ENCODE measurements at places on chromosomes 2 and 18.

GRCh38 chr2:29323301-29323700 is 208.1 kb downstream of the CLIP4 start:
- DNase-seq = no peak

GRCh38 chr2:150676747-150677383 is 189.4 kb upstream of the RND3 start:
- DNase-seq = no peak

GRCh38 chr18:79587779-79588635 is 91.6 kb upstream of the CTDP1 start:
- no peak for DNase-seq

GRCh38 chr2:123791684-123792083 is 233.4 kb upstream of the CNTNAP5 start:
- no peak for DNase-seq

GRCh38 chr18:6161549-6161948 is 253.2 kb downstream of the L3MBTL4 start:
- no peak for DNase-seq

DNA sequence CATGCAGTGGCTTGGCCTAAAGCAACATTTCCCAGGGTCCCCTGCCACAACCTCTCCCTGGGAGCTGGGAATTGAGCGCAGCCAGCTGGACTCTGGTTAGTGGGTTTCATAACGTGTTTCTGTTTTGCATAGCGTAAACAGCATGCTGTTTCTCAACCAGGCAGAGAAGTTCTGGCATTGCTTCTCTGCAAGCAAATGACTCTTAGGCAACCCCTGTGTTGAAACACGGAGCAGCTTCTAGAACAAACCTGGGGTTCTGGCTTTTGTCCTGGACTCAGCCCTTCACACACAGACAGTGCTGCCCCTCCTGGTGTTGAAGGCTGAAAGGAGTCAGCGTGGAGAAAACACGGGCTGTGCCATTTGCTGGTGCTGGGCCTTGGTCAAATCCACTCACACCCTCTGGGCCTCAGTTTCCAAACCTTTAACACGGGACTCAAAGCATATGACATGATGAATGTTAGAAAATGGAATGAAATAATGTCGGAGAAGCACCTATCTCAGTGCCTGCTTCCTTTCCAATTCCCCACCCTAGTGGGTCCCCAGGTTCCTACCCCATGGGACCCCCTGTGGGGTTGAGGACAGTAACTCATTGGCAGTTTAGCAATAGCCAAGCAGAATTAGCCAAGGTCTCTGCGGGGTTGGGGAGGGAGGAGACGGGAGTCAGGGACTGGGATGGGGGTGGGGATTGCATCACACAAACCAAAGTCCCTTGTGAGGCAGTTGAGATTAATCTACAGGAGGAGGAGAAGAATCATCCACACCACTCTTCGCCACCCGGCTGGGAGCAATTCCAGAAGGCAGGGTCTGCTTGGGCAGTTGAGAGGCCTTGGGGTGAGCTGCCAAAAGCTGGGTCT is 30.2 kb upstream of the IL1R2 start:
- DNase-seq = no peak

- no peak for DNase-seq
These were observed 84.7 kb downstream of the TGFA start for GRCh38 chr2:70468878-70469277.

DNA sequence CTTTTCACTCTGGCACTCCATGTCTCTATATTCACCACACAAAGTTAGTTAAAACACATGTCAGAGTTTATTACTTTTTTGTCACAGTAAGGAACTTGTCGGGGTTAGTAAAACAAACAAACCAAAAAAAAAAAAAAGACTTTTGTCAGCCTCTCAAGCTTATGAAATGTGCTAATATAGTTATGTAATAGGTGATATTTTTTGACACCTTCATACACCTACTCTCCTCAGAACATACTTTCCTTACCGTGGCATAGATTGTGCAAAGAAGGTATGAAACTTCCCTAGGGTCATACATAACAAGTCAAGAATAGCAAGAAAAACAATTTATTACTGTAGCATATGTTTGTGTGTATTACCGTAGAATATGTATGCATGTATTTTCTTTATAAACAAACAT is 633.3 kb downstream of the CNTNAP5 start:
- DNase-seq = no peak

DNA sequence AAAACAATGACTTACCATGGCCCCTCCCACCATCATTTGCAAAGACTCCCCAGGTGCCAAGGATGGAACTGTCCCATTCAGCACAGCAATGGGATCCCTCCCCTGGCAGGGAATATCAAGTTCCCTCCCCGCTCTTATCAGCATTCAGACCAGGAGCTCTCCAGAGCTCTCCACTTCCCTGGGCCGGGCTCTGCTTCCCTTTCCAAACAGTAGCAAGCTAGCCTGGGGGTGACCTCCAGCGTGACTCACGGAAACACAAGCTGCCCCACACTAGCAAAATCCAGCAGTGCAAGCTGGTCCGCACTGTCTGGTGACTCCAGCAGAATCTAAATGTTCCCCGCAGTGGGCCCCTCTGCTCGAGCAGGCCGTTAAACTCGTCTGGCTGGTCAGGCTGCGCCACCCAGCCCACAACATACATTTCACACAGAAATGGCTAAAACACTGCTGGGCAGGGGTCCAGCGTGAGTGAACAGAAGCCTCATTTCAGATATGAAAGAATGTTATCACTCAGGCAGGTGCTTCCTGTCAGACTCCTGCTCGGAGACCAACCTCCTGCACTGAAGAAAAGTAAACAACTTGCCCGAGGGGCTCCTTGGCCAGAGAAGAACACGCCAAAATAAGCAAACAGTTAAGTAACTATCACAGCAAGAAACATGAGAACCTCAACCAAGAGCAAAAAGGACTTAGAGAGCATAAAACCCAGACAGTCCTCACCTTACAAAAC is 33.9 kb downstream of the STAT1 start:
- DNase-seq = no peak

DNA sequence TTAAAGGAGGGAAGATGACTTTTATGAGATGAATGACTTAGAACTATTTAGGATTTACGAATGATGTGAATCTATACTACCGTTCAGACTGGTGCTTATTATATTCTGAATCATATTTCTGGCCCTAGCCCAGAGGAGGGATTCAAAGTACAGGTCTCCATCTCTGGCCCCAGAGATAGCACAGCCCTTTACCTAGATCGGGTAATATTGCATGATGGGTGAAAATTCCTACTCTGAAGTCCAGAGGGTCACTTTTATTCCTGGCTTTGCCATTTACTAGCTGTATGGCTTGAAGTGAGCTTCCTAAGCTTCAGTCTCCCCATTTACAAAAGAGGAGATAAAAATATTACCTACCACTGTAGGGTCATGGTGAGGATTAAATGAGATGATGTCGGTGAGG is 135.8 kb upstream of the OSR1 start:
- no peak for DNase-seq

DNA sequence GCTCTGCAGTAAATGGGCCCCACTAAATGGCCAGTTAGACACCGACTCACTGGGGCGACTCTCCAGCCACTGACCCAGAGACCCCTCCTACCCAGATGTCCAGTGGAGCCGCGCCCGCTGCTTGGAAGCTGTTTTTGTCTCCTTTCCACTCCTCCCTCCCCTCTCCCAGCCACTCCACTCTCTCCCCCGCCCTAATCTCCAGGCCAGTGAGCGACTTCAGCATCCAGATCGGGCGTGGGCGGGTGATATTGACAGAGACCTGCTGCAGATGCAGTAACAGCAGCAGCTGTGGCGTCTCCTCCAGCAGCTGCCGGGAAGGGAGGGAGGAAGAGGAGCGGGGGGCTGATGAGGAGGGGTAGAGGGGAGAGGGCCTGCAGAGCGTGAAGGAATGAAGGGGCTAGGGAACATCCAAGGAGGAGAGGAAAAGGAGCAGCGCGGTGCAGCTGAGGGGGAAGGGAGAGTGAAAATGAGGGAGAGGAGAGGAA is at the start of gene SCN7A:
SCN7A (minus strand) TSS at position 110 of the 485 bp plus-strand sequence. CDS start 16,553 bp downstream, outside the sequence.
- DNase-seq = peak; percentile 0

DNA sequence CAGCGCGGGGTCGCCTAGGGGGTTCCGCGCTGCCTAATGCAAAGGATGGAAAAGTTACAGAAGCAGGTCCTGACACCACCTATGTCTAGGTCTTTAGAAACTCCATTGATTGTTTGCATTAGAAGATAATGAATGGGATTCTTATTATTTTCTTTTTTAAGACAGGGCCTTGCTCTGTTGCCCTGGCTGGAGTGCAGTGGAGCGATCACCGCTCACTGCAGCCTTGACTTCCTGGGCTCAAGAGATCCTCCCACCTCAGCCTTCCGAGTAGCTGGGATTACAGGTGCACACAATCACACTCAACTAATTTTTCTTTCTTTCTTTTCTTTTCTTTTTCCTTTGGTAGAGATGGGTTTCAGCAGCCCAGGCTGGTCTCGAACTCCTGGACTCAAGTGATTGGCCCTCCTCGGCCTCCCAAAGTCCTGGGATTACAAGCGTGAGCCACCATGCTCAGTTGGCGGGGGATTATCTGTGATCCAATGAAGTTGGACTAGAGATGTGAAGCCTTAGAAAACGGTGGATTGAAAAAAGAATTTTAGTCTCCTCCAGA is 761 bp upstream of the IDH1 start:
- no peak for DNase-seq

- no peak for DNase-seq
These were observed 33.5 kb downstream of the CENPO start for GRCh38 chr2:24826773-24827145.

DNA sequence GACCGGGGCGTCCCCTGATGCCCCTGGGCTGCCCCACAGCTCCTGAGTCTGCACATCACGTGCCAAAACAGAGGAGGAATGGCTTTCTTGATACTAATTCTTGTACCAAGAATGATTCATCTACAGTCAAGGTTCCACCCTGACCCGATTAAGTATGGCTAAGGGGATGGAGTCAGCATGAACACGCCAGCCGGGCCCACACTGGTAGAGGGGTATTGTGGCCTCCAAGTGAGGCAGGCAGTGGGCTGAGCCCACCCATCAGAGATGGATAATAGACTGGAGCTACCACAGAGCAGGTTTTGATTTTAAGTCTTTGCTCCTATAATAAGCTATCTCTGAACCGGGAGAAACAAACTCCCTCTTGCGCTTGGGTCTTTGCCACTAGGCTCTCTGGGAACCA is 17.9 kb upstream of the GNAL start:
- DNase-seq = no peak

DNA sequence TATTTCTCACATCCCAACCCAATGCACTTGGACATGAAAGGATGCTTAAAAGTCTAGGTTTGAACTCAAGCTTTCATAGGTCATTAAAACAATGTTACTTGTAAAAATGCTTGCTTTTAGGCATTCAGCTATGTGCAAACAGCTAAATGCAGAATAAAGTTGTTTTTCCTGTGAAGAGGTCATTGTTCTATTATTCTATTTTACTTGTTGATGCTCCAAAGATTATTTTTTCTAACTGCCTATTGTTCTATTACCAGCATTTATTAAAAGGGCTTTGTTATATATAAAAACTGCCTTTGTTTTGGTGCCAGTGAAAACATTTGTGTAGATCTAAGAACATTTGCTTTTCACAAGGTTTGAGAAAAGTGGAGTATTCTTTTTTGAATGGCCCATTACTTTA is 49.4 kb downstream of the TMEM178A start:
- no peak for DNase-seq

DNA sequence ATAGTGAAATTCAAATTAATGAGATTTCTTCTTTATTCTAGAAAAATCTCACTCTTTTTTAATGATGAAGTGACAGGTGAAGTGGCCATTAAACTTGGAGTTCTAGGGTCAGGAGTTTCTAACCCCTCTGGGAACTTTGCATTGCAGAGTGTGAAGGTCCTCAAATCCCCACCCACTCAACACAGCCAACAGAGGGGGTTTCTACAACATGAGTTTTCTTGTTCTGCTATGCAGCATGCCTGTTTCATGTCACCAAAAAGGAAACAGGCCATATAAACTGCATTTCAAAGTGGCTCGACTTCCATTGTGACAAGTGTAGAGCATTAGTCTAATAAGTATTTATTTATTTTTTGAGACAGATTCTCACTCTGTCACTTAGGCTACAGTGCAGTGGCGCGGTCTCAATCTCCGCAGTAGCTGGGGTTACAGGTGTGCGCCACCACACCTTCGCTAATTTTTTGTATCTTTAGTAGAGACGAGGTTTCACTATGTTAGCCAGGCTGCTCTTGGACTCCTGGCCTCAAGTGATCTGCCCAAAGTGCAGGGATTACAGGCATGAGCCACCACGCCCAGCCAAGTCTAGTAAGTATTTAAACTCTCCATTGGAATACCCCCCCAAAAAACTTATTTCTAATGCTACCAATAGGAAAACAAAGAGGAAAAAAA is 146.1 kb upstream of the ZFP36L2 start:
- DNase-seq = no peak

DNA sequence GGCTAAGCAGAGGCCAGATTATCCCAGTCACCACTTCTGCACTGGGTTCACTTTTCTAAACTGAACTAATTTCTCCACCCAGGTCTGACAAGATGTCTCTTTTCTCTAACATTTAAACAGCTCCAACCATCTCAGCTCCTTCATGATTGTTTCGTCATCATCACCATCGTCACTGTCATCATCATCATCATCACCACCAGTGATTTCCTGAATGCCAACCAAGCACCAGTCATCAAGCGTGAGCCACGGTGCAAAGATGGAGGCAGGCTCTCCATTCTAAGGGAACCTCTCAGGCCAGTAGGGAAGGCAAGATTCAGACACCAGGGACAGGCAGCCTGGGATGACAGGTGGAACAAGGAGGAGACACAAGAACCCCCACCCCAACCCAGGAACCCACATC is 25.5 kb upstream of the TMBIM1 start:
- no peak for DNase-seq

GRCh38 chr18:58290116-58290695 is 246.2 kb downstream of the NEDD4L start:
- DNase-seq = no peak

DNA sequence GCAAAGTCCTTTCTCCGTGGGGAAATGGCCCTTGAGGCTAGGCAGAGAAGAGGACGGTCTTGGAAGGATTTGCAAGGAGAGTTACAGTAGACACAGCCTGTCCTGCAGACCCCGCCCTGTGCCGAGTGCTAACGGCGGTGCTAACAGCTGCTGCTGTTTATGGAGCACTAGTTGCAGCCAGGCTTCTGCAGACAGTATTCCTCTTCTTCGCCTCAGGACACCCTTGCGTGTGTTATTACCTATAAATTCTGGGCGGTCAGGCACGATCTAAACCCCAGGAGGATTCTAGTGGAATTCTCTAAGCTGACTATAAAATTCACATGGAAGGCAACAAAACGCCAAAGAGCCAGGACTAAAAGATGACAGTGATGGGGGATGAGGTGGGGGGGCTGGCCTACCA is 139.8 kb downstream of the GLI2 start:
- no peak for DNase-seq
